T-helper 17 cell (primary cell): ENCODE measurements at places on chromosomes 7 and 10.

GRCh38 chr10:32943395-32943794 lies 14.6 kb downstream of the ITGB1 start:
- DNase-seq = no peak

- no peak for DNase-seq
These were observed 21.9 kb downstream of the ADCYAP1R1 start for GRCh38 chr7:31074120-31074383.

DNA sequence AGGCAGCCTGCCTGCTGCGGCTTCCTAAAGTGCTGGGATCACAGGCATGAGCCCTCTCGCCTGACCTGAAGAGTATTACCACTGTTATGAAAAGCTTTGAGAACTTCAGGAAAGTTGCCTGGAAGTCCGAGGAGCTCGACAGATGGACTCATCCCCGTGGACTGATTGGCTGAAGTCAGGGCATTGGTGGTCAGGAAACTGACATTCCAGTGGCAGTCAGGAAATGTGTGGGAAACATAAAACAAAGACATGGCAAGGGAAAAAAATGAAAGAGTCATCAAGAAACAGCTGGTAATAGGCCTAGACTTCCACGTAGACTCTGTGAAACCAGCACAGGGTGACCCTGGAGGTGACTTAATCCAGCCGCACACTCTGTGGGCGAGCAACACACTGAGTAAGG lies 123.3 kb downstream of the CDH23 start:
- DNase-seq = no peak

GRCh38 chr10:97243836-97244235 lies 48.6 kb downstream of the ARHGAP19 start:
- no peak for DNase-seq

DNA sequence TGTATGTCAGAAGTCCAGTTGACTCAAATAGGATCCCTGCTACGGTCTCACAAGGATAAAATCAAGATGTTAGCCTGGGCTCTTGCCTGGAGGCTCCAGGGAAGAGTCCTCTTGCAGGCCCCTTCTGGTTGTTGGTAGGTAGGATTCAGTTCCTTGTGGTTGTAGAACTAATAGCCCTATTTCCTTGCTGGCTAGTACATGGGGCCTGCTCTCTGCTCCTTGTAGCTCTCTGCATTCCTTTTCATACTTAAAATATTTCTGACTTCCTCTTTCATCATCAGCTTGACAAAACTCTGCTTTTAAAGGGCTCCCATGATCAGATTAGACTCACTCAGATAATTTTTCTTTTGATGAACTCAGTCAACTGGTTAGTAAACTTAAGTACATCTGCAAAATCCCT lies 756.7 kb downstream of the GATA3 start:
- no peak for DNase-seq

DNA sequence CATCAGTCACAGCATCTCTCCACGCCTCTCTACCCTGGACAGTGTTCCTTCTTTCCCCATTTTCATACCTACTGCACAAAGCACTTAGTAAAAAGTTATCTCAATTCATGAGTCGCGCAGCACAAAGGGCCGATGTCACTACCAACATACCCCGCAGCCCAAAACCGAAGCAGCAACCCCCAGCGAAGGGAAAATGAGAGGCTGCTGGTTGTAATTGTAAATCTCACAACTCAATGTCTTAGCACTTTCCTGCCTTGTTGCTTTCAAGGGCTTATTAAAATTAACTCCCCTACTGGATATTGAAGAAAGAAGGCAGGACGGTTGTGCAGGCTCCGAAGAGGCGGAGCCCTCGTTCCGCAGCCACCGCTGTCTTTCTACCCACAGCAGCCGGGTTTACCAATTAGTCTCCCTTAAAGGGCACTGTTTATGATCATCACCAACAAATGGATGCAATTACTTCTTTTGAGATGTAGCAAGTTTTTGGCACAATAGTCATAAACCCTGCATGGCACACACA lies 6.5 kb downstream of the DIP2C start:
- no peak for DNase-seq

GRCh38 chr10:5014936-5015335 lies 11.3 kb upstream of the AKR1C2 start:
- DNase-seq = no peak
